Stimulated activated CD4-positive, alpha-beta T cell treated with anti-CD3 and anti-CD28 coated beads, Interleukin-15, amount 100 ng/mL, for 1 hour (primary cell): ENCODE measurements at places on chromosomes 11 and 22.

- no peak for DNase-seq
Observed at GRCh38 chr22:33126881-33127280, 68.7 kb upstream of the SYN3 start.

GRCh38 chr11:16814410-16815046 lies 76.1 kb downstream of the C11orf58 start:
- DNase-seq = no peak

DNA sequence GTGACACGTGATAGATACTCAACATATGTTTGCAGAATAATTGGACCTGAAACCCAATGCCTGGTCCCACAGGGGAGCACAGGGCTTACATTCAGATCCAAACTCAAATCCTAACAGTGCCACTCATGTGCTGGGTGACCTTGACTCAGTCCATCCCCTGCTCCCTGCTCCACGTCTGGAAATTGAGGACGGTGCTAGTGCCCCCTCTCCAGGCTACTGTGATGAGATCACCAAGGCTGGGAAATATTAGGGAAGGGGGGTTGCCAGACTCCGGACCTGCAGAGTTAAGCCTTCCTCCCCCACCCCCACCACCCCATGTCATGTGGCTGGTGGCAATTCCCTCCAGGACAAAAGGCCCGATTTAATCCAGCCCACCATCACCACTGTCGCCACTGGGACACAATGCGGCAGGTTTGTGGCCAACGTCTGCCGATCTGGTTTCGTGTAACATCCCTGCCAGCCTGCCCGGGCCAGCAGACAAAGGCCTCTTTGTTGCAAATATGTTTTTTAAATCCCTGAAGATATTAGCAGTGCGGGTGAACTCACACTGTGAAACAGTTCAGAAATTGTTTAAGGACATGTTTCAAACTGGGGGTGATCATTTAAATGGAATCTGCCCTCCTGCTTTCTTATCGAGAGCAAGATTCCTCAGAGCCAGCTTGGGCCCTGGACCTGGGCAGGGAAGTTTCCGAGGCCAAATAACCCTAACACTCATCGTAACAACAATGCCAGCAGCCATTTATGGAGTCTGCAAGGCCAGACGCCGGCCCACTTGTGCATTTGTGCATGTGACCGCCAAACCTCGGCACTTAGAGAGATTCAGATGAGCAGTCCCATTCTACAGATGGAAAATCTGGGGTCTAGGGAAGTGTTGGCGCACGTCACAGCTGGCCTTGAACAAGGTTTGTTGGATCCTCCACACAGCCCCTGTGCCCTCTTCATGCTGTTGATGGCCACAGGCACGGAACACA lies 19.6 kb upstream of the MN1 start:
- DNase-seq = no peak

DNA sequence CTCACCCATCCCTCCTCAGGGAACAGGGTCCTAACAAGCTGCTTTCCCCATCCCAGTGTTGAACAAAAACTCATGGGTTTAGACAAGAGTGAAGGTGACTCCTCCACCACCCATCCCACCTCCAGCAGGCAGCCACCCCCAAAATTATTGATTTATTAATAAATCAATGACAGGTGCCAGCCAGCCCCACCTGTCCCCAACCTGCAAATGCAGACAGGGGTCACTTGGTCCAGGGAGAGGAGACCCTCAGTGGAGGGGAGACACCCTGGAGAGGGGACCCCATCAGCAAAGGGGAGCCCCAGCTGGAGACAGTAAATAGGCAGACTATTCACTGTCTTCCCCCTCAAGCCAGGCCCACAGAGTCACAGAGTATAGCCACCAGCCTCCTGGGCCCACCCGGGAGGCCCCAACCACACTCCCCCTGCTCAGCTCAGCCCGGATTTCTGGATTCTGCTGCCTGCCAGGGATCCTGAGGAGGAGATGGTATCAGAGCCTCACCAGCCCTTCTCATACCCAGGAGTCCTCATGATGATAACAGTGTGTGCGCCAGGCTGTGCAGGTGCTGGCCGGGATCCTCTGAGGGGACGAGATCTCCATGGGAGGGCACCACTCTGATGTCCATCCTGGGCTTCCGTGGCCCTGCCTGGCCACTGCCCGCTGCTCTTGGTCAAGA lies 8.8 kb upstream of the CD81 start:
- DNase-seq = no peak

- DNase-seq = no peak
Observed at GRCh38 chr11:64851831-64852351, 7.4 kb upstream of the CDC42BPG start.

DNA sequence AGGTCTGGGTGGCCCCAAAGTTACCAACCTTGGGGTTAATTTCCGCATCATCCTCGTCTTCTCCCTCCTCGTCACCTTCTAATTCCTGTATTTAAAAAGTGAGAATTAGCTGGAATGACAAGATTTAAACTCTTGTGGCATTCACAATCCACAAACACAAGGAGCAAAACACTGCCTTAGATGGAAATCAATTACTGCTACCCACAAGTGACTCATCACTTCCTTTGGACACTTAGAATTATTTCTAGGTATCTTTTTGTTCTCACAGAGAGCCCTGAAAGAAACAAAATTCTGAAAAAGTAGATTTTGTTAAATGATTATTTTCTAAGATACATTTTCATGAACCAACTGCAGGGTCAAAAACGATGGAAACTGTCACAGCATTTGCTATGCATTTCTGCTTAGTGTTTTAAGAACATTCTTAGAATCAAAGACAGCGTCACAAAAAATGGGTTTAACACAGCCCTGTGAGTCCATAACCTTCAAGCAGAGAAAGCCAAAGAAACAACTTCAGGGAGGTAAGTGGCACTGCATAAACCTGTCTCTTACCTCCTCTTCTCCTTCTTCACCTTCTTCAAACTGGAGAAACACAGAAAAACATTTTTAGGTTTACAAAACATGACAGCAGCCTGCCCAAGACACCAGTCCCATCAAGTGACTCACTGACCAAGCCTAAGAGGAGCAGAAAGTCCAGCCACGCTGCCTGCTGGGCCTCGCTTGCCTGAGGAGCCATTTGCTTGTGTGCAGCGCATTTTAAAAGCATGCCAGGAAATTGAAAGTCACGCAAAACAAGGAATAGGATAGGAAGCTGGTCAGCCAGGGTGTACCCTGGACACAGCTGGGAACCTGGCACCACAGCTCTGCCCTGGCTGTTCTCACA lies 22.3 kb upstream of the PHLDA2 start:
- no peak for DNase-seq
